ENCODE measurements at places on chromosomes 7 and 10.

- DNase-seq: no peak
Observed at GRCh38 chr10:101630633-101630920, 42.5 kb downstream of the DPCD start.

- no peak for DNase-seq
Observed at GRCh38 chr7:125668321-125668993, 738.8 kb upstream of the POT1 start.

GRCh38 chr7:114183311-114184088 lies 231.1 kb upstream of the FOXP2 start:
- DNase-seq: no peak

- no peak for DNase-seq
Observed at GRCh38 chr7:102834466-102834865, 78.3 kb upstream of the LRRC17 start.

- no peak for DNase-seq
Observed at GRCh38 chr10:14742382-14742781, 32.3 kb downstream of the FAM107B start.

DNA sequence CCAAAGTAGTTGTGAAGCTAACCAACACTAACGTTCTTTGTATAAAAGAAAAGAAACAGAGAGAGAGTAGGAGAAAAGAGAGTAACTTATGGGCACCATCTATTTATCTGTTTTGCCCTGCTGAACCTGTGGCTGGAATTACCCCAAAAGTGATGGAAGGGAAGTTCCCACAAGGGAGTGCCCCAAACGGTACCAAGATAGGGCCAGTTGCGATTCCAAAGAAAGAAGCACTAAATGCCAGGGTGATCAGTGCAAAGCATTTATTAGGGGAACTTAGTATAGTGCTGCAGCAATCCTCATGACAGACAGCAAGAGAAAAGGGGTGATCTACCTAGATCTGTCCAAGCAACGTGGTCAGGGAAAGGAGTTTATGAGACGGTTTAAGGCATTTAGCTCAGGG lies 190.2 kb downstream of the SORCS3 start:
- DNase-seq: no peak

GRCh38 chr10:133401500-133401899 lies 7.5 kb downstream of the MTG1 start:
- DNase-seq: no peak

DNA sequence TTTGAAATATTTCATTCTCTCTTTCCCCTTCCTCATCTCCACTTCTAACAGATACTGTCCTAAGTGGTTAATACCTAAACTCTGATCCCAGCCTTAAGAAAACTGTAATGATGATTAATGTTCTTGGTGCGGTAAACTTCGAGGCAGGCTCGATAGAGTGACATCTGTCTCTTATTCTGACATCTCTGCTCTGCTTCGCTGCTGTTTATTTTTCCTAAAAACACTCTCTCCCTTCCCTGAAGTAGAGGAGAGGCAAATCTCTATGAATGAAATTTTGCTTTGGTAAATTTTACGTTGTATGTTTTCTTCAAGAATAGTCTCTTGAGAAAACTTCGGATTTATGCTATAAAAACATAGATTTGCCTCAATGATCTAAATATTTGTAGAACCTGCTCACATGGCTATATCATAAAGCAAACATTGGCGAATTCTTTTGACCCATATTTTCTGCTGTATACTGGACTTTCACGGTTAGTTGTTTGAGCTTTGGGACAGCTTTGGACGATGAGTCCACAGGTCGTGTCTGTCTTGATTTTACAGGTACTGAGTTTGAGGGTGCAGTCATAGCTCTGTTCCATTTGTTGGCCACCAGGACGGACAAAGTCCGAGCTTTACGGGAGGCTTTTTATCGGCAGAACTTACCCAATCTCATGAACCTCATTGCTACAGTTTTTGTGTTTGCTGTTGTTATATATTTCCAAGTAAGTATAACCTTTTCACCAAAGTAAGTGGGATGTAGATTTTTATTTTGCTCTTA lies 27.1 kb downstream of the SEC61A2 start:
- peak; percentile 28 for DNase-seq

DNA sequence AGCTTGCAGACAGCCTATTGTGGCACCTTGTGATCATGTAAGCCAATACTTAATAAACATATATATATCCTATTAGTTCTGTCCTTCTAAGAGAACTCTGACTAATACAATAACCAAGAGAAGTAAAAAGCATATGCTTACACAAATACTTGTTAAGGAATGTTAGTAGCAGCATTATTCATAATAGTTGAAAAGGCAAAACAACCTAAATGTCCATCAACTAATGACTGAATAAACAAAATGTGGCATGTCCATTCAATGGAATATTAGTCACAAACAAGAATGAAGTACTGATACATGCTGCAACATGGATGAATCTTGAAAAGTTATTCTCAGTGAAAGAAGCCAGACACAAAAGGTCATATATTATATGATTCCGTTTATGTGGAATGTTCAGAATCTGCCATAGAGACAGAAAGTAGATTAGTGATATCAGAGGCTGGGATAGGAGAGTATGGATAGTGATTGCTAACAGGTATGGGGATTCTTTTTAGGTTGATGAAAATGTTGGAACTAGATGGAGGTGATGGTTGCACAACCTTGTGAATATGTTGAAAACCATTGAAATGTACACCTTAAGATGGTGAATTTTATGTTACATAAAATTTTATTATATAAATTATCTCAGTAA lies 112.5 kb upstream of the UNC5B start:
- no peak for DNase-seq

DNA sequence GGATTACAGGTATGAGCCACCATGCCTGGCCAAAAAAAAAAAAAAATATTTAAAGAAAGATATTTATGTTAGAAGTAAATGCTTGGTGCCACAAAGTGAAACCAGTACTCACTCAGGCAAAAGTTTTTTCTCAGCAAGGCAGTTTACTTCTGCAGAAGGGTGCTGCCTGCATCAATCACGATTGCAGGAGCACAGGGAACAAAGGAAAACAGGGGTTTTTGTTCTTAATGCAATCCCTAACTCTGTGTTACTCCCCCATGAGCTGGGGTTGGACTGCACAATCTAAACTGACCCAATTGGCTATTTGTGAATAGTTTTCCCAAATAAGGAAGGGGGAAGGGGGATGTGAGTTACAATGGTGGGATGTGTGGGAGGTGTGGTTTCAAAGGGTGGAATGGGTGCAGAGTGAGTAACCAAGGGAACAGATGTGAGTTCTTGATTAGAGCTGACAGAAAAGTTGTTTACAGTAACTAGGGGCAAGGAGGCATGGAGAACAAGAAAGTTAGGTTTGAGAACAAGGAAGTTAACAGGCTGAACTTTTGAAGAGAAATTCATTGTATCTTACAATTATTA lies 255.4 kb downstream of the TYW1 start:
- no peak for DNase-seq

GRCh38 chr10:73590881-73591799 lies at the start of gene USP54:
TSS of gene USP54 (minus strand) at chr10:73591342. CDS start at chr10:73575658, 15,684 bp downstream.
- DNase-seq: peak; percentile 45

GRCh38 chr7:48087349-48087748 lies 1.7 kb upstream of the UPP1 start:
- no peak for DNase-seq

- peak; percentile 57 for DNase-seq
Observed at GRCh38 chr7:1078985-1079384, 8.9 kb upstream of the GPER1 start.

GRCh38 chr10:127310923-127311322 lies 114.5 kb upstream of the INSYN2A start:
- no peak for DNase-seq

DNA sequence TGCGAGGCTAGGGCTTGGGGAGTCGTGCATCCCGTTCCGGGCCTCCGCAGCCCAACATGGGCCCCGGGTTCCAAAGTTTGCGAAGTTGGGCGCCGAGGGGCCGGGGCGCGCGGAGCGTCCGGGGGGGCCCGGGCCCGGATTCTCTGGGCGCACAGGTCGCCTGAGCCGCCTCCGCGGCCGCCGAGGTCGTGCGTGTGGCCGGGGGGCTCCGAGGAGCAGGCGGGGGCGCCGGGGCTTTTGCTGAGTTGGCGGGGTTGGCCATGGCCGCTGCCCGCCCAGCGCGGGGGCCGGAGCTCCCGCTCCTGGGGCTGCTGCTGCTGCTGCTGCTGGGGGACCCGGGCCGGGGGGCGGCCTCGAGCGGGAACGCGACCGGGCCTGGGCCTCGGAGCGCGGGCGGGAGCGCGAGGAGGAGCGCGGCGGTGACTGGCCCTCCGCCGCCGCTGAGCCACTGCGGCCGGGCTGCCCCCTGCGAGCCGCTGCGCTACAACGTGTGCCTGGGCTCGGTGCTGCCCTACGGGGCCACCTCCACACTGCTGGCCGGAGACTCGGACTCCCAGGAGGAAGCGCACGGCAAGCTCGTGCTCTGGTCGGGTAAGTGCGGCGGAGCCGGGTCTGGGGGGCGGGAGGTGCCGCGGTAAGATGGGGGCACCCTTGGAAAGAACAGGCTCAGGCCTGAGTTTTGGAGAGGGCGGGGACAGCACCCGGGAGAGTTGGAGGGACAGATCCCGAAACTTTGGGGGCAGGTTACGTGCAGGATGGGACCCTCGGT lies 643 bp downstream of the SMO start:
- DNase-seq: no peak

GRCh38 chr10:670990-671389 lies 18.5 kb downstream of the DIP2C start:
- DNase-seq: peak; percentile 12

DNA sequence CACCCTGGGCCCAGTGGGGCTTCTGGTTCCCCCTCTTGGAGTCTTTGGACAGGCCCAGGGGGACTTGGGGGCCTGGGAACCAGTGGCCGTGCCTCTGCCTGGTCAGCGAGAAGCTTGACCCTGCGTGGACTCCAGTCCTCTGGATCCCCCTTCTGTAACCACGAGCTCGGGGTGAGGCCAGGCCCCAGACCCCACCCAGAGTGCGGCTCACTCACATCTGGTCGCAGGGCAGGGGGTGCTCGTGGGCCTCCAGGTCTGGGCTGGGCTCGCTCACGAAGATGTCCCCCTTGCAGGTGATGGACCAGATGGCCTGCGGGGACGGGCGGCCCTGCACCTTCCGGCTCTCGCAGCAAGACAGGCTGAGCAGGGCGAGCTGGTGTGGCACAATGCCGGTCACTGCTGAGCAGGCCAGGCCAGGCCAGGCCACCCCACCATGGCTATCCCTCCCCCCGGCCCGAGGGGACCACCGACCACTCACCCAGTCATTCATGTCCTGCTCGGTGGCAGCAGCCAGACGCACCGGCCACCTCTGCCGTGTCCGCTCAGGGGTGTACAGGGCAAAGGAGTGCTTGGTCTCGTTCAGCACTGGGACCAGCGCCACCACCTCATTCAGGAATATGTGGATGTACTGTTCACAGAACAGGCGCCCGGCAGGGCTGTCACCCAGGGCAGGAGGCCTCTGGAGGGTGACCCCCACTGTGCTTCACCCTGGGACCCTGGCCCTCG lies 19.7 kb downstream of the BHLHA15 start:
- DNase-seq: no peak
